Peyer's patch (tissue), 4 donors: ENCODE measurements at places on chromosomes 13 and 19. TPM values are rescaled to one million over a fixed set of nuclear protein-coding genes. Genes with fewer than 3 reads are reported as not detected.

The KIR2DL1 gene
- total RNA-seq: not detected

The SHD gene
- total RNA-seq: not detected

The PODNL1 gene
- total RNA-seq: not detected

The ONECUT3 gene
- total RNA-seq: not detected

The ANGPTL8 gene
- total RNA-seq: not detected

The SAE1 gene
- 73.4 TPM for total RNA-seq

The OSCAR gene
- total RNA-seq: not detected

The ZNF221 gene
- 5.0 TPM for total RNA-seq

The ZSCAN22 gene
- 3.7 TPM for total RNA-seq

The B3GNT3 gene
- 13.2 TPM for total RNA-seq

The KLHL1 gene
- not detected for total RNA-seq

The ZNF527 gene
- total RNA-seq: 3.0 TPM

The NLRP11 gene
- total RNA-seq: not detected

The PSG7 gene
- not detected for total RNA-seq

- H3K36me3 ChIP-seq: no peaks in the 10 kb centered on the region
- peaks cover 23% of the 10 kb centered on the region for H3K4me1 ChIP-seq
- peak overlapping the region; percentile 2 for H3K27ac ChIP-seq
- H3K4me3 ChIP-seq: peak overlapping the region; percentile 51
- DNase-seq: peak; percentile 65
Observed at GRCh38 chr19:58562122-58563033, 4.0 kb upstream of the UBE2M start.

- no peaks in the 10 kb centered on the region for H3K36me3 ChIP-seq
- no peak overlapping the region for H3K27ac ChIP-seq
- no peak overlapping the region for H3K4me3 ChIP-seq
- DNase-seq: no peak
- no peaks in the 10 kb centered on the region for H3K27me3 ChIP-seq
- H3K4me1 ChIP-seq: no peaks in the 10 kb centered on the region
Observed at GRCh38 chr19:32201636-32202051, 143.8 kb upstream of the ZNF507 start.

GRCh38 chr19:8025316-8025715, 19.9 kb upstream of the ELAVL1 start:
- no peak overlapping the region for H3K4me3 ChIP-seq
- no peaks in the 10 kb centered on the region for H3K36me3 ChIP-seq
- no peaks in the 10 kb centered on the region for H3K4me1 ChIP-seq
- H3K27ac ChIP-seq: no peak overlapping the region

GRCh38 chr13:114219392-114219791, 15.3 kb upstream of the CDC16 start:
- H3K4me3 ChIP-seq: no peak overlapping the region
- DNase-seq: no peak
- no peaks in the 10 kb centered on the region for H3K36me3 ChIP-seq
- H3K27me3 ChIP-seq: no peaks in the 10 kb centered on the region
- no peak overlapping the region for H3K27ac ChIP-seq

DNA sequence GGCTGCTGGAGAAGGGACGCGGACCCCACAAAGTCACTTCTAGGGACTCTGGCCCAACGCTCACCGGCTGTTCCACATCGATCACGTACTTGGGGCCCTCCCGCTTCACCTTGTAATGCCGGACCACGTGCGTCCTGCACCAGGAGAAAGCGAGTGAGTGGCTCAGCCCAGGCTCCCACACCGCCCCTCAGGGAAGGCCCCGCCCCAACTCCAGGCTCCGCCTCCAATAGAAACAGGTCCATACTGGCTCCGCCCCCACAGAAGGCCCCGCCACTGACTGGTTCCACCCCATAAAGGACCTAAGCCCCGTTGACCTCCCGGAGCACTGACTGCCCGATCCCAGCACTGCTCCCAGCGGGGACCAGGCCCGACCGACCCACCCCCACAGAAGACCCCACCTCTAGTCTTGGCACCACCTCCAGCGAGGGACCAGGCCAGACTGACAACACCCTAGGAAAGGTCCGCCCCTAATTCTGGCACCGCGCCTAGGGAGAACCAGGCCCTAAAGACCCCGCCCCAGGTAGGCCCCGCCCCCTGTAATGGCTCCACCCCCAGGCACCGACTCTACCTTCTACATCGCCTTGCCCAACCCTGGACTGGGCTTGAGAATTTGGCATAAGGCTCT, 11.3 kb downstream of the STAP2 start:
- peak overlapping the region; percentile 16 for H3K4me3 ChIP-seq
- H3K36me3 ChIP-seq: no peaks in the 10 kb centered on the region
- peaks cover 12% of the 10 kb centered on the region for H3K4me1 ChIP-seq
- DNase-seq: no peak
- no peaks in the 10 kb centered on the region for H3K27me3 ChIP-seq
- H3K27ac ChIP-seq: no peak overlapping the region

- peaks cover 71% of the 10 kb centered on the region for H3K27me3 ChIP-seq
- DNase-seq: no peak
- no peak overlapping the region for H3K27ac ChIP-seq
- H3K4me3 ChIP-seq: no peak overlapping the region
- H3K36me3 ChIP-seq: no peaks in the 10 kb centered on the region
Observed at GRCh38 chr13:112064222-112064621, 2.7 kb upstream of the SOX1 start.

GRCh38 chr13:75372517-75372916, 109.5 kb downstream of the TBC1D4 start:
- no peak overlapping the region for H3K27ac ChIP-seq
- no peaks in the 10 kb centered on the region for H3K36me3 ChIP-seq
- DNase-seq: no peak
- H3K4me3 ChIP-seq: no peak overlapping the region

DNA sequence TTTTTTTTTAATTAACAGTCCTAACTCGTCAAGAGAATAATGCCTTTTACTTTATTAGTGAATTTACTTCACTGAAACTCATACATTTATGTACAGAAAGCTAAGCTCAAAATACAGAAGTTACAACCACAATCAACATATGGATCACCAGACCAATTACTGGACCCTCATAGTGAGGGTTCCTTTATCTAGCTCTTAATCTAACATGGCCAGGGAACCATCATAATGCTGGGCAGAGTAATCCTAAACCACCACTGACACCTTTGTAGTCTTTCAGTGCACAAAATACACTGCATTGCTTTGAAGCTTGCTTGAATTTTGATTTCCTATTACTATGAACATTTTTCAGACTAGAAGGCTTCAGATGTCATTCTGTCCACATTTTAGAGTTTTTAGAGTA, 1406.6 kb upstream of the PCDH9 start:
- no peaks in the 10 kb centered on the region for H3K36me3 ChIP-seq
- no peaks in the 10 kb centered on the region for H3K27me3 ChIP-seq
- no peak overlapping the region for H3K27ac ChIP-seq
- no peak overlapping the region for H3K4me3 ChIP-seq
- H3K4me1 ChIP-seq: no peaks in the 10 kb centered on the region

DNA sequence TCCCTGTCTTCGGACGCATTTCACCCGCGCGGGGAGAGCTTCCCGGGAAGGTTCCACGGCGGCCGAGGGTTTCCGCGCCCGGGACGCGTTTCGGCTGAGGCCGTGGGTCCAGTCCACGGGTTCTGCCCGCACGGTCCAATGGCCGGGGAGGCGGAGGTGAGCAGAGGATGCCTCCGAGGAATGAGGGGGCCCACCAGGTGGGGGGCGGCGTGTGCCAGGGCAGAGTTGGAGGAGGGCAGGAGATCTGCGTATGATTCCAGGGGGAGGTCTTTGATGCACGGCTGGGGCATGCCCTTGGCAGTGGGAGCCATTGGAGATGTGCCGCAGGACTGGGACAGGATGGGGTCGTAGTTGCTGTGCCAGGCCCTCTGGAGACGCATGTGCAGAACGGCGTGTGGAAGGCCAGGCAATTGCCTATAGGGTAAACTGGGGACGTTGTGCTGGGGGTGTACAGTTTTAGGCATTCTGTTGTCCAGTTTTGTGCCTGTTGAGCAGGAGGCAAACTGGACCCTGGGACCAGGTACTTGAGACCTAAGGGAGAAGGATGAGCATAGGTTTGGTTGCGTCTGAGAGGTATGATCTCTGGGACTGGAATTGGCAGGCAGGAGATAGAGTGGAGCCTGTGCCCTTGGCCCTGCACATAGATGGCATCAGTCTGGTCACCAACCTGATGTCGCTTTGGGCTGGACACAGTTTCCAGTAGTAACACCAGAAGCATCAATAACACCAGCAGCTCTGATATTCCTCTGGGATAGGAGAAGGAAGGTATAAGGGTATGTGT, 751 bp downstream of the ZNF584 start:
- H3K27me3 ChIP-seq: no peaks in the 10 kb centered on the region
- DNase-seq: no peak
- H3K4me1 ChIP-seq: no peaks in the 10 kb centered on the region
- H3K4me3 ChIP-seq: peak overlapping the region; percentile 84
- no peaks in the 10 kb centered on the region for H3K36me3 ChIP-seq

DNA sequence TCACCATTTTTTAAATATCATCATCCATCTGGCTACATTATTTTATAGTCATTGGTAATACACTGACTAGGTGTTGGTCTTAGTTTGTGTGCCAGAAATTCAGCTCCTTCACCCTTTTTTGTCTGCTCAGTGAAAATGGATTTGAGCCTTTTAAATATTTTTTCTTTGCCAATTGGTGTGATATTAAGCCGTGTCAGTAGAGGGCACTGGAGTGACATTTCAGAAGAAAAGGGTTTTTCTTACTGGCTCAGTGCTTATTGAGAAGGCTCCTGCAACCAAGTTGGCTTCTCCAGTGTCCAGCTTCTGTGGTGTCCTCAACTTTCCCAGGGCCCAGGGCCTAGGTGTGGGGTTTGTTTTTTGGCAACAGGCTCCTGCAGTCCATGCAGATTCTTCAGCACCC, 546.6 kb downstream of the DACH1 start:
- H3K36me3 ChIP-seq: no peaks in the 10 kb centered on the region
- no peaks in the 10 kb centered on the region for H3K27me3 ChIP-seq
- H3K27ac ChIP-seq: no peak overlapping the region
- H3K4me3 ChIP-seq: no peak overlapping the region
- H3K4me1 ChIP-seq: no peaks in the 10 kb centered on the region

GRCh38 chr19:55492362-55492944, 4.2 kb downstream of the SSC5D start:
- H3K27me3 ChIP-seq: no peaks in the 10 kb centered on the region
- H3K27ac ChIP-seq: no peak overlapping the region
- H3K4me3 ChIP-seq: no peak overlapping the region
- H3K4me1 ChIP-seq: no peaks in the 10 kb centered on the region
- H3K36me3 ChIP-seq: no peaks in the 10 kb centered on the region
- DNase-seq: no peak

DNA sequence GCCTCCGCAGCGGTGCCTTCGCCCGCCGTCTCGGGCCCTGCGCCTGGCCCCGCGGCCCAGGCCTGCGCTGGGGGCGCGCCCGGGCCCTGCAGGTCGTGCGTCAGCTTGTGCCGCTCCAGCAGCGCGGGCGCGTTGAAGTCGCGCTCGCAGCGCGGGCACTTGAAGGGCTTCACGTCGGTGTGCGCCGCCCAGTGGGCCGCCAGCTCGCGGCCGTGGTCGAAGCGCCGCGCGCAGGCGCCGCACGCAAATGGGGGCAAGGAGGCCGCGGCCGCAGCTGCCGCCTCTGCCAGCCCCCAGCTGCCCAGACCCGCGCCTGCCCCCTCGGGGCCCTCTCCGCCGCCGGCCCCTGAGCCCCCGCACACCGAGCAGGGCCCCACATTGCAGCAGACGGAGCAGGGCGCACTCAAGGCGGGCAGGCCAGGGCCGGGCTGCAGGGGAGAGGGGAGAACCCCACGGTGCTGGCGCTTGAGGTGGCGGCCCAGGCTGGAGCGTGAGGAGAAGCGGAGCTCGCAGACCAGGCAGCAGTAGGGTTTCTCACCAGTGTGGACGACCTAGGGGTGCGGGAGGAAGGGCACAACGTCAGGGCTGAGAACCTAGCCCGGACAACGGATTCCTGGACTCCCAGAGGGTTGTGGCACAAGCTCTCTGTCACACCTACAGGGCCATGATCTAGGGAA, 6.1 kb downstream of the FIZ1 start:
- no peak for DNase-seq
- H3K4me3 ChIP-seq: no peak overlapping the region
- peaks cover 39% of the 10 kb centered on the region for H3K36me3 ChIP-seq
- no peak overlapping the region for H3K27ac ChIP-seq
- no peaks in the 10 kb centered on the region for H3K27me3 ChIP-seq
- no peaks in the 10 kb centered on the region for H3K4me1 ChIP-seq

DNA sequence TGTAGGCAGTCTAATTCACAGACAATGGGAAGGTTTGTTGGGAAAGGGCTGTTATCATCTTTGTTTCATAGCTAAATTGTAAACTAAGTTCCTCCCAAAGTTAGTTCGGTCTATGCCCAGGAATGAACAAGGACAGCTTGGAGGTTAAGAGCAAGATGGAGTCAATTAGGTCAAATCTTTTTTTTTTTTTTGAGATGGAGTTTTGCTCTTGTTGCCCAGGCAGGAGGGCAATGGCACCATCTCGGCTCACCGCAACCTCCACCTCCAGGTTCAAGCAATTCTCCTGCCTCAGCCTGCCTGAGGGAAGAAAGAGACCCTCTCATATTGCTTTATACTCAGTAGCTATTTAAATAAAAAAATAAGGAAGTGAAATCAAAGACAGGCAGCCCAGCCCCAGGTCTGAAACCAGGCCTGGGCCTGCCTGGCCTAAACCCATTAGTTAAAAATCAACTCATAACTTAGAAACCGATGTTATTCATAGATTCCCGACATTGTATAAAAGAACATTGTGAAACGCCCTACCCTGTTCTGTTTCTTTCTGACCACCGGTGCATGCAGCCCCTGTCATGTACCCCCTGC, 297.4 kb upstream of the SGCG start:
- H3K27me3 ChIP-seq: no peaks in the 10 kb centered on the region
- no peak for DNase-seq
- no peaks in the 10 kb centered on the region for H3K36me3 ChIP-seq
- H3K4me3 ChIP-seq: no peak overlapping the region

- no peaks in the 10 kb centered on the region for H3K36me3 ChIP-seq
- no peaks in the 10 kb centered on the region for H3K27me3 ChIP-seq
- DNase-seq: no peak
- no peak overlapping the region for H3K4me3 ChIP-seq
- H3K4me1 ChIP-seq: no peaks in the 10 kb centered on the region
- no peak overlapping the region for H3K27ac ChIP-seq
Observed at GRCh38 chr13:20274466-20274865, 42.3 kb upstream of the GJB6 start.

GRCh38 chr19:42281146-42281826, 12.2 kb downstream of the CIC start:
- H3K36me3 ChIP-seq: no peaks in the 10 kb centered on the region
- H3K4me1 ChIP-seq: peaks cover 51% of the 10 kb centered on the region
- H3K4me3 ChIP-seq: peak overlapping the region; percentile 89
- DNase-seq: no peak
- H3K27ac ChIP-seq: peak overlapping the region; percentile 97
- no peaks in the 10 kb centered on the region for H3K27me3 ChIP-seq

GRCh38 chr19:30172613-30173242, 199.5 kb upstream of the ZNF536 start:
- no peaks in the 10 kb centered on the region for H3K4me1 ChIP-seq
- H3K27me3 ChIP-seq: no peaks in the 10 kb centered on the region
- no peak for DNase-seq
- no peak overlapping the region for H3K27ac ChIP-seq
- H3K36me3 ChIP-seq: no peaks in the 10 kb centered on the region

DNA sequence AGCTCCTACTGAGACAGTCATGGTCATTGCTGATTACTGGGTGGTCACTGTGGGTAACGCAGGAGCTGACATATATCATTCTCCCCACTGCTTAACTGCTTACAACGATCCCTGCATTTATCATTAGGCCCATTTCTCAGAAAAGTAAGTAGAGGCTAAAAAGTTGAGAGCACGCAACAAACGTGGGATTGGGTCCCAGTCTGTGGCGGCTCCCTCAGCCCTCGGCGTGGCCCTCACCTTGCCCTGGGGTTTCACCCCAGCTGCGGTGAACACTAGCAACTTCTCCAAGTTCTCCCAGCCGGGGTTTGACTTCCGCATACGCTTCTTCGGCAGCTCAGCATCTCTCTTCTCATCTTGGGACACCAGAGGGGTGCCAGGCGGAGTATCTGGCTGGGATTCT, 2.5 kb downstream of the PNKP start:
- no peak for DNase-seq
- H3K27ac ChIP-seq: no peak overlapping the region
- H3K4me1 ChIP-seq: peaks cover 11% of the 10 kb centered on the region
- no peaks in the 10 kb centered on the region for H3K27me3 ChIP-seq
- H3K36me3 ChIP-seq: no peaks in the 10 kb centered on the region
